MM.1S (cell line): ENCODE measurements at places on chromosomes 5 and 9.

DNA sequence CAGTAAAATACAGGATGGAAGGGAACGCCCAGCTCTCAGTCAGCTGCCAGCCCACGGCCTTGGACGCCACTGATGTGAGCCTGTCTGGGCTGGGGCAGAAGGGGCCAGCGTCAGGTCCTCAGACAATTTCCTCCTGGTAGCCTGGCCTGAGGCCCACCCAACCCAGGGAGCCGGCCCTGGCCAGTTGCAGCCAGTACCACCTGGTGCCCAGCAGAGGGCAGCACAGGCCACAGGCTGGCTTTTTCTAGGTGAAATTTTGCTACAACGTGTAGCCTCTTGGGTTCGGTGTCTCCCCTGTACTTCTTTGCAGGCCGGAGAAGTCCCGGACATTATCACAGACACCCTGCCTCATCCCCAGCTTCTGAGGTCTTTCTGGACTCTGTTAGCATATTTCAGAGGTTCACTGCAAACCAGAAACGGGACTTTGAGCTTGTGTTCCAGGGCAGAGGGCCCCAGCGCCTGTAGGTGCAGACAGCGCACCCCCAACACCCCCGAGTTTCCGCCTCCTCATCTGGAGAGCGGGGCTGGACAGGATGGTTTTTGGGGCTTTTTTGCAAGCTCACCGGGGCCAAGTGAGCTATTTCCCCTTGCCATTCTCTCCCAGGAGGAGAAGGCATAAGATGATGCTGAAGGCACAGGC is 45.9 kb upstream of the KCNMB1 start:
- peak; percentile 33 for DNase-seq

DNA sequence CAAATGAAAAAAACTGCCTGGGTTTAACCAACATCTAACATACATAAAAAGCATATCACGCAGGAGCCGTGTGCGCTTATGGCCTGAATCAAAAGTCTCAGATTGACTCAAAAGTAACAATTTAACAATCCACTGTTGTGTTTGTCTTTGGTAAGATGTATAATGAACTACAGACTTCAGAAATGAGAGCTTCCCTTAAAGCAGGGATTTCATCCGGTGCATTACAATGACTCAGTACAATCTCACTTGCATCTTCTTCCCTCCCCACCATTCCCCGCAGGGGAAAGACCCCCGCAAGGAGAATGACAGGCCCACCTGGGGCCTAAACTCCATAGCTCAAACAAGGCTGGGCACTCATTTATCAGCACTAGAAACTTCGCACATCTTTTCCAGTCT is 1.4 kb downstream of the ZFR start:
- DNase-seq: no peak

GRCh38 chr5:10474521-10475075 is 32.9 kb downstream of the ROPN1L start:
- no peak for DNase-seq

GRCh38 chr5:92552206-92553160 is 1028.5 kb downstream of the NR2F1-AS1 start:
- DNase-seq: no peak

GRCh38 chr9:28741459-28741858 is 1168.2 kb upstream of the C9orf72 start:
- no peak for DNase-seq

DNA sequence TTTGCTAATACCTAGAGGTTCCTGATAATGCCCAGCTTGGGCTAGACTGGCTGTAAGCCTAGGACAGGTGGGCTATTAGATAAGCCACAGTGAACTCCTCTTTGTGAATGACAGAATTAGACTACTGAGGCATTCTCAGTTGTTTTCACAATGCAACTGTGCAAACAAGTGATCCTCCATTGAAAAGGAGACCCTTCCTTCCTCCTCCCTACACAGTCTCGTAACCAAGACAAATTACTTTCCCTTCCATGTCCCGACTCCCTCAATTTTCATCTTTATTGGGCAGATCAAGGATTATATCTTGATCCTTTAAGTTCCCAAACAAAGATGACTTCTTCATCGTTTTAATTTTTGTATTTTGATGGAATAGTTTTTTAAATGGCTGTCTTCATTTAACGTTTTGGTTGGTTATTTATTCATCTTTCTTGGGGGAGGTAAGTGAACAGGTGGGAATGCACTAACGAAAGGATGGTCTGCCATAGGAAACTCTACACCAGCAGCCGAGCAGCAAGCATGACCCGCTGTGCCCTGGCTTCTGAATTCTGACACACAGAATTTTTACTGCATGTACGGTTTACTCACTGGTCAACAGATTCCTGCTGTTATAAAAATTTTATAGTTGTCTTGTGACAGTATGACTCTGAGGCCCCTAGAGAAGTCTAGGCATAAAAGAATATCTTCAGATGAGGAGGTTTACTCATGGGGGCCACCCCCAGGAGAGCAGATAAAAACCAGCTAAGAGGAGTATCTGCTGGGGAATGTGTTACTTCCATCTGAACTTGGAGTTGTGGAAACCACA is 137.5 kb upstream of the TUT7 start:
- no peak for DNase-seq

- DNase-seq: no peak
Measured at GRCh38 chr5:75622564-75622963, 11.3 kb downstream of the ANKDD1B start.

- no peak for DNase-seq
Measured at GRCh38 chr9:75063556-75064305, 24.2 kb downstream of the NMRK1 start.

DNA sequence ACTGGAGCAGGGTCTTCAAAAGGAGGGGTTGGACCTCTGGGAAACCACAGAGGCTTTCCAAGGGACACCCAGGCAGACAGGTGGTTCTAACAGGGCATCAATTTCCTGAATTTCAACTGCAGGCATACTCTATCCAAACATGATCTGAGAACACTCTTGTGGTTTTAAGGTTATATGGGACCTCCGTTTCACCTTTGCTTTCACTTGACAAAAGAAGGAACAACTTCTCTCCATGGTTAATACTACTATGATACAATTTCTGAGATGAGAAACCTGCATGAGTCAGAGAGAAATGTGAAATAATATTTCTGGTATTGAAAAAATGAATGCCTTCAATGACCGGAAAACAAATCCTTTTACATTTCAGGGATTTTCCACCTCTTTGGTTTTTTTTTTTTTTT is 28.0 kb upstream of the ERAP1 start:
- DNase-seq: peak; percentile 20

- no peak for DNase-seq
Measured at GRCh38 chr9:106287731-106288130, 575.2 kb upstream of the ZNF462 start.

GRCh38 chr5:58048185-58048925 is 411.5 kb downstream of the PLK2 start:
- no peak for DNase-seq

DNA sequence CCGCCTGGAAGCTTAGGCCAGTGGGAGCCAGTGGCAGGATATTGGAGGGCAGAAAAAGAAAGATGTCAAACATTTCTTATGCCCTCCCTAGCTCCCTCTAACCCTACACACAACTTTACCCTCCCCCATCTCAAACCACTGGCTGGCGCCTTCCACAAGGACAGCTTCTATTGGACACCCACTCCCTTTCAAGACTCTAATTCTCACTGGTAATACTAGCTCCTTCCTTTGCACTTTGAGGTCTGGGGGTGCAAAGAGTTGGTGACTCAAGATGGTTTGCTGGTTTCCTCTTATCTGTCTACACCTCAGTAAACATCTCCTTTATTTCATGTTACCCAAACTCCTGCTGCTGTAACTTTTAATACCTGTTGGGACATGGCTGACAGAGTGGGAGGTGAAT is 11.6 kb upstream of the ITGA1 start:
- DNase-seq: no peak

DNA sequence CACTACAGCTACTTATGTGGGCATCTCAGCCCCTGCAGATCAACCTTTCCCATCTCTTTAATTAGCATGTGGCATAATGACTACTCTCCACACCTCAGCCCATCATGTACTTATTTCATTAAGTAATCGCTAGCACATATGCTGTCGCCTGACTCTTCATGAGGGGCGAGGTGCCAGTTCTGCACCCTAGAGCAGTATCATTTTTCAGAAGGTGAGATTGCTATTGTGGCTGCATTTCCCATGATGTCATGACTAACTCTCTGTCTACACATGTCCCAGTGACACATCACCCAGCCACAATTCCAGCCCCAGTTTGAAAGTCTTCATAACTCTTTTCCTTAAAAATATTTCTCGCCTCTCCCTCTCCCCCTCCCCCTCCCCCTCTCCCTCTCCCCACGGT is 7.6 kb upstream of the F2RL1 start:
- no peak for DNase-seq

GRCh38 chr9:136974817-136975535 is 2.3 kb upstream of the PTGDS start:
- DNase-seq: no peak

- DNase-seq: no peak
Measured at GRCh38 chr9:89352874-89353649, 34.8 kb downstream of the SECISBP2 start.

- DNase-seq: peak; percentile 39
Measured at GRCh38 chr9:5628183-5628529, 751 bp upstream of the RIC1 start.

GRCh38 chr5:44535621-44536020 is 146.4 kb upstream of the FGF10 start:
- DNase-seq: no peak
